ENCODE measurements at places on chromosomes 11 and 22. TPM values are rescaled to one million over a fixed set of nuclear protein-coding genes. Genes with fewer than 3 reads are reported as not detected.

GRCh38 chr11:2531277-2531986 is 86.6 kb downstream of the KCNQ1 start:
- H3K4me1 ChIP-seq, result peaks cover 7% of the 10 kb centered on the region
- H3K36me3 ChIP-seq, result no peaks in the 10 kb centered on the region
- no peak overlapping the region for H3K27ac ChIP-seq
- no peak overlapping the region for H3K4me3 ChIP-seq
- no peaks in the 10 kb centered on the region for H3K27me3 ChIP-seq
- DNase-seq, result peak; percentile 80

DNA sequence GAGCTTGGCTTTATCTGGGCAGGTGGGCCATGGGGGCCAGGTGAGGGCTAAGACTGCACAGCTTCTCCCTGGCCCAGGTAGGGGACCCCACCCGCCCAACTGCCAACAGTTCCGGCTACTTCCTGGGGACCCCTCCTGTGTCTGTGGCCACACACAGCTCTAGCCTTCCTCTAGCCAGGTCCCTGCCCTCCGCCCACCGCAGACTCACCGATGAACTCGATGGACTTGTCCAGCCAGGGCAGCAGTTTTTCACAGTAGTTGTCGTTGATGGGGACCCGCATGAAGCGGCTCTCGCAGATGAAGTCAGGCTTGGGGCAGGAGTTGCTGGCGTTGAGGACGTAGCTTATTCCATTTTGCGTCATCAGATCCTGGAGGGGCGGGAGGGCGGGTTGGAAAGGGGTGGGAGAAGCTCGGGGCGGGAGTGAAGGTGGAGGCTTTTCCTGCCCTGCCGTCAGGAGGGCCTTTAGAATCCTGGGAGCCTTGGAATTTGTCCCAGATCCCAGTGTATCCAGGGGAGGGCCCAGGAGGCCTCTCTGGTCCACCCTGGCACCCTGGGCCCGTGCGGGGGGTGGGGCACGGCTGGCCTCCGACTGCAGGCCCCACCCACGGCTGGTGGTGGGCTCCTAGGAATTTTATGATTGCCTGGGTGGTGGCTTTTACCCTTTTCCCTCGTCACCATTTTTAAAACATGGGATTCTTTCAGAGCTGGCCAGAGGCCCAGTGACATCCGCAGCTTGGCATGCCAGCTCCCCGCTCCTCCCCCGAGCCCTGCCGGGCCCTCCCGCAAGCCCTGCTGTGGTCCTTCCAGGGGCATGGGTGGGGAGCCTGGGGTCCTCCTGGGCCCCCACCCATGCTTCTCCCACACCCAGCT is 13.9 kb downstream of the DUSP8 start:
- H3K4me1 ChIP-seq, result peaks cover 19% of the 10 kb centered on the region
- no peaks in the 10 kb centered on the region for H3K36me3 ChIP-seq
- no peaks in the 10 kb centered on the region for H3K27me3 ChIP-seq

SVIP gene
- total RNA-seq, result 30.0 TPM

GRCh38 chr22:37420686-37421467 is 6.4 kb downstream of the ELFN2 start:
- H3K27me3 ChIP-seq, result peaks cover 37% of the 10 kb centered on the region
- DNase-seq, result no peak
- H3K36me3 ChIP-seq, result no peaks in the 10 kb centered on the region
- no peak overlapping the region for H3K4me3 ChIP-seq
- H3K4me1 ChIP-seq, result no peaks in the 10 kb centered on the region

OR51B2 gene
- total RNA-seq, result not detected

DNA sequence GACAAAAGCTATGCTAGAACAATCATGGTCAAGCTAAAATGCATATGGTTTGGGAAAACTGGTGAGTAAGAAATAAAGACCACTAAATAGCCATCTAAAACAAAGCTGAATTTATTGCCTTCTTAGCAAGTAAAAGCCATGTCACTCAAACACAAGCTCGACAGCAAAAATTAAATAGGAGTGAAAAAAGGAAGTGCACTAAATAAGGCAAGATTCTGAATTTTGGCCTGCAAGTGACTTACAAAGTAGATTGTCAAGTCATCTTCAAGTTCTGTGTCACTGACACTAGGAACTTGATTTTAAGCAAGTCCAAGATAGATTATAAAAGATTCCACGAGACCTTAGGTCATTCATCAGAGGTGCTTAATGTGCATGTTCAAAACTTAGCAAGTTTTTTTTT is 27.4 kb downstream of the TUG1 start:
- H3K4me3 ChIP-seq, result no peak overlapping the region
- DNase-seq, result no peak
- H3K36me3 ChIP-seq, result no peaks in the 10 kb centered on the region
- H3K4me1 ChIP-seq, result no peaks in the 10 kb centered on the region

DNA sequence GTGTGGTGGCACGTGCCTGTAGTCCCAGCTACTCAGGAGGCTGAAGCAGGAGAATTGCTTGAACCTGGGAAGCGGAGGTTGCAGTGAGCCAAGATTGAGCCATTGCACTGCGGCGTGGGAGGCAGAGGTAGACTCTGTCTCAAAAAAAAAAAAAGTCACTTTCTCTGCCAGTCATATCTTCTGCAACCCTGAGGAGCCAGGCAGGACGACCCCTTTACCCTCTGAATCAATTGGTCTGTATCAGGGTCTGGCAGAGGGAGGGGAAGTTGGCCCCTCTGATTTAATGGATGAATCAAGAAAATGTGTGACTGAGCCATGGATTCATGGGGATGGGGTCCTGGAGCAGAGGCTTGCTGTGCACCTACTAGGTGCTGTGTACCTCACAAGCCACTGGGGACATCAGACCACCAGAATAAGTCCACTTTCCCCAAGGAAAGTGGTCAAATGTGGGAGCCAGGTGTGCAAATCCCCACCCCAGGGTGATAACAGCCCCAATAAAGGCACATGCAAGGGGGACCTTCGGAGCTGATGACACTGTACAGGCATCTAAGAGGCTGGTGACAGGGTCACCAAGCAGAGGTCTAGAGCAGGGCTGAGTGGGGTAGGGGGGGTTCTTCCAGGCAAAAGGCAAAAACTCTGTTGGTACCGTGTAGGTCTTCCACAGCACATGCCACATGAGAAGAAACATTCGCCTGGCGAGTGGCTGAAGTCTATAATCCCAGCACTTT is 29.0 kb downstream of the TXN2 start:
- DNase-seq, result no peak
- H3K4me1 ChIP-seq, result peaks cover 13% of the 10 kb centered on the region
- H3K4me3 ChIP-seq, result no peak overlapping the region
- no peaks in the 10 kb centered on the region for H3K27me3 ChIP-seq
- H3K36me3 ChIP-seq, result no peaks in the 10 kb centered on the region
- H3K27ac ChIP-seq, result peak overlapping the region; percentile 95

GRCh38 chr11:27700351-27701301 is at the start of gene BDNF:
Gene BDNF (minus strand): TSS chr11:27700455. CDS start chr11:27658564, 41,891 bp downstream.
- peaks cover 8% of the 10 kb centered on the region for H3K4me1 ChIP-seq
- no peak for DNase-seq
- H3K27ac ChIP-seq, result no peak within 1 kb of the TSS
- peak within 1 kb of the TSS; percentile 44 for H3K4me3 ChIP-seq
- H3K36me3 ChIP-seq, result no peaks in the 10 kb centered on the region

DNA sequence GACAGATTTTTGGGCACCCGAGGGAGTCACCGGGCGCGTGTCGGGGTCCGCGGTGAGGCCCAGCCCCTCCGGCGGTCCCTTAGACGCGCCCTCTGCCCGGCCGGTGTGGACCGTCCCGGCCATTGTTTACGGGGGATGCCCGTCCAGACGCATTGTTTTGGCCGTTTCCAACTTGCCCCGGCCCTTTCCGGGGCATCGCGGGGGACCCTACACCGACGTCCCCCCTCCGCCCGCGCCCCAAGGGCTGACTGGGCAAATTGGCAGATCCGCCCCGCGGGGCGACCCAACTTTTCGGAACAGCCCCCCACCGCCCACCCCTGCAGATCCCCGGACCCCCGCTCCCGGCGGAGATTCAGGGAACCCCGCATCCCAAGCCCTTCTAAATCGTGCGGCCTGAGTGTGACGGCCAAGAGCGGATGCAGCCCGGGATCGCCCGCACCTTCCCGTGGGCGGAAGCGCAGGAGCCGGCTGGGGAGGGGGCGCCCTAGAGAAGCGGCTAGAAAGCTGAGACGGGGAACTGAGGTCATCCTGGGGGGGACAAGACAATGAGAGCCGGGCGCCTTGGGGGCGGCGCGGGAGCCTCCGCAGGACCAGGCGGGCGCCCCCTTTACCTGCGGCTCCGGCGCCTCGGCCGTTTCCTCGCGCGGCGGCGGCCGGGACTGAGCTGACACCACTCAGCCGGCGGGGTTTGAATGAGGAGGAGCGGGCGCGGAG is 17.1 kb upstream of the CCT8L2 start:
- H3K27ac ChIP-seq, result no peak overlapping the region
- H3K4me3 ChIP-seq, result no peak overlapping the region
- H3K4me1 ChIP-seq, result no peaks in the 10 kb centered on the region
- H3K27me3 ChIP-seq, result no peaks in the 10 kb centered on the region

- no peaks in the 10 kb centered on the region for H3K4me1 ChIP-seq
- no peaks in the 10 kb centered on the region for H3K27me3 ChIP-seq
- no peak for DNase-seq
- no peak overlapping the region for H3K27ac ChIP-seq
These were observed 19.1 kb upstream of the IL18BP start for GRCh38 chr11:71979602-71980001.

DNA sequence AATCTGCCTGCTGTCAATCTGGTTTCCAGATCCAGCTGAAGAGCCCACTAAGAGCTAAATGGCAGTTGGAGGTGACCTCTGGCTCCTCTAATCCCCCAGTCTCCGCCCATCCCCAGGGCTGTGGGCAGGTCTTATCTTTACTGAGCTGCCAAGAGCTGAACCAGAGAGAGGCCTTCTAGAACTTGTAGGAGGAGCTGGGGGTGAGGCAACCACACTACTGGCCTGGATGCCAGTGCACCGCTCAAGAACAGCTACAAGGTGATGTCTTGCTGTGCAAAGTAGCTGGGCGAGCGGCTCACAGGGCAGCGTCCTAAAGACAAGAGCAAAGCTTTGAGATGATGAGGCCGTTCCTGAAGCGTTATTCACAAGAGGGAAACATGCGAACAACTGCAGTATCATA is 374.6 kb downstream of the CTTN start:
- no peak overlapping the region for H3K4me3 ChIP-seq
- DNase-seq, result no peak
- H3K27me3 ChIP-seq, result no peaks in the 10 kb centered on the region

DNA sequence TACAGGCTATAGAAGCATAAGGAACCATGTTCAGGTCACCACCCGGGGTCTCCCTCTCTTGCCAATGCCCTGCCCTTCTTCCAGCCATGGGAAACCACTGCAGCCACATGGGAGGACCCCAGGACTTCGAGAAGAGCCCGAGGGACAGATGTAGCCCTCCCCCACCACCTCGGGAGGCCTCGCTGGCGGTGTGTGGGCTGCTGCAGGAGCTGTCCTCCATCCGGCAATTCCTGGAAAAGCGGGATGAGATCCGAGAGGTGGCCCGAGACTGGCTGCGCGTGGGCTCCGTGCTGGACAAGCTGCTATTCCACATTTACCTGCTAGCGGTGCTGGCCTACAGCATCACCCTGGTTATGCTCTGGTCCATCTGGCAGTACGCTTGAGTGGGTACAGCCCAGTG is 14.5 kb downstream of the HTR3A start:
- H3K27me3 ChIP-seq, result no peaks in the 10 kb centered on the region
- no peaks in the 10 kb centered on the region for H3K4me1 ChIP-seq
- DNase-seq, result no peak
- H3K4me3 ChIP-seq, result no peak overlapping the region
- H3K36me3 ChIP-seq, result no peaks in the 10 kb centered on the region

GRCh38 chr22:45397806-45398205 is 15.6 kb downstream of the SMC1B start:
- no peak overlapping the region for H3K4me3 ChIP-seq
- no peak for DNase-seq
- H3K27ac ChIP-seq, result no peak overlapping the region

DNA sequence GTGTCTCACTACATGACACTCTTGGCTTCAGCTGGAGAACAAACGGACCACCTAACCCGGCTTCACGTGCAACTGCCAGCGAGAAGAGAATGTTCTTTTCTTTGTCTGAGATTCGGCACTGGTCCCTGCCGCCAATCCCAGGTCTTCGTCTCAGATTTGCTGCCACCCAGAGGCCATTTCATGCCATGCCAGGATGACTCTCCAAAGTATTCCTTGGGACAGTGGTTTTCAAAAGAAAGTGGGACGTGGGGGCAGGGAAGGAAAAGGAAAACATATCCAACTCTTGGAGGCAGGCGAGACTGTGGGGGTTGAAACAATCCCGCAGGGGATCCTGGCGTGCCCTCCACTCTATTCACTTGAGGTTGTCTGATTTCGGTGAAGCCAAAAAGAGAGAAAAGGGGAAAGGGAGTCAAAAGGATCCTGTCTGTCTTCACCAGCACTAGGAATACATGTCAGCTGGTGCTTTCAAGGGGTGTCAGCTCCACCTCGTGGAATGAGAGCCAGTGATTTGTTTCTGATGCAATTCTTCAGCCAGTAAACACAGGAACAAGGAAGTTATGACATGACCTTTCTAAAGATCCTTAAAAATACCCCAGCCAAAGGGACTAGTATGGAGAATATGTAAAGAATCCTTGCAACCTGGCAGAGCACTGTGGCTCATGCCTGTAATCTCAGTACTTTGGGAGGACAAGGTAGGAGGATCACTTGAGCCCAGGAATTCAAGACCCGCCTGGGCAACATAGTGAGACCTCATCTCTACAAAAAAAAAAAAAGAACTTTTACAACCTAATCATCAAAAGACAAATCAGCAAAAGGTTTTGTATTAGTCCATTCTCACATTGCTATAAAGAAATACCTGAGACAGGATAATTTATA is 41.0 kb upstream of the APLNR start:
- H3K4me3 ChIP-seq, result no peak overlapping the region
- no peaks in the 10 kb centered on the region for H3K36me3 ChIP-seq
- H3K4me1 ChIP-seq, result peaks cover 9% of the 10 kb centered on the region
- DNase-seq, result peak; percentile 84

- H3K36me3 ChIP-seq, result no peaks in the 10 kb centered on the region
- H3K27me3 ChIP-seq, result no peaks in the 10 kb centered on the region
- no peaks in the 10 kb centered on the region for H3K4me1 ChIP-seq
- H3K27ac ChIP-seq, result no peak overlapping the region
- H3K4me3 ChIP-seq, result no peak overlapping the region
These were observed 52.1 kb downstream of the GRAMD1B start for GRCh38 chr11:123482218-123482617.

H19 gene
- 32.9 TPM for total RNA-seq

MS4A3 gene
- total RNA-seq, result not detected

GRCh38 chr11:35820614-35821013 is 123.2 kb upstream of the LDLRAD3 start:
- no peak overlapping the region for H3K4me3 ChIP-seq
- no peak for DNase-seq
- no peak overlapping the region for H3K27ac ChIP-seq
- H3K36me3 ChIP-seq, result no peaks in the 10 kb centered on the region
- no peaks in the 10 kb centered on the region for H3K4me1 ChIP-seq
- H3K27me3 ChIP-seq, result no peaks in the 10 kb centered on the region

- no peaks in the 10 kb centered on the region for H3K4me1 ChIP-seq
- no peak for DNase-seq
- H3K36me3 ChIP-seq, result no peaks in the 10 kb centered on the region
- no peak overlapping the region for H3K4me3 ChIP-seq
These were observed 411.9 kb downstream of the SOX6 start for GRCh38 chr11:15944460-15944859.
